ENCODE measurements at places on chromosomes 1 and 21.

GRCh38 chr1:151822404-151822803 is 9.2 kb downstream of the RORC start:
- DNase-seq: no peak

DNA sequence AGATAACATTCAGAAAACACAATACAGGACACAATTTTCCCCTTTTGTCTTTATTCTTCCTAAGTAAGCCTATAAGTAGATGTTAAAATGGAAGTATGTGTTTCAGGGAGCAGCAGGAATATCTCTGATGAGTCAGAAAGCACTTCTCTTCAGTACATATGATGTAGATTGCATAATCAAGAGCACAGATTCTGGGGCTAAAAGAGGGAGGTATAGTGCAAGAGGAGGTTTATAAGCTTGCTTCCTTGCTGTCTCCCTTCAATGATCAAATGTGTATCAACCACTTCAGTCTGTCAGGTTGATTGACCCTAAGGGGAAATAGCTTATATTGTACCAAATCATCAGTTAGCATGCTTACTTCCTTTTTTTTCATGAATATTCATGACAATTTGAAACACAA is 822.8 kb downstream of the BRINP3 start:
- no peak for DNase-seq

DNA sequence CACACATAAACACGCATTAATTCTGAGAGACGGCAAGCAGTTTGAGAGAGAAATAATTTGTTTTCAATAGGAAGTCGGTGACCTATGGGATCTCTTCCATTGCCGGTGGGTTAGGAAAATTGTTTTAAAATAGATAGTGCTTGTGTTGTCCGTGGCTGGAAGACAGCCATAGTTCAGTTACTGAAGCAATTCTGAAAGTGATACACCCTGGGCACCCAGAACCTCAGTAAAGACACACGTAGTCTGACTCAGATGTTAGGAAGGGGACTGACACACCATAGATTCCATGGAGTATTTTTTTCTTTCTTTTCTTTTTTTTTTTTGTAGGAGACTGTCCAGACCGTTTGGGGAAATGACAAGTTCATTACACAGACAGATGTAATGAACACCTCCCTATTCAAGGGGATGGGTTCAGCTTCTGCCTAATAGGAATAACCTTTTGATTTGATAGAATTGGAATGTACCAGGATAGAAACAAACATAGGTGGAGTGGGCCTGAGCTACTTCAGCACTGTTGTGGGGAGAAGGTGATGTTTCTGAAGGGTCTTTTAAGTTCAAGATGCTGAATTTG is 1.6 kb downstream of the C1orf21 start:
- DNase-seq: no peak

- peak; percentile 30 for DNase-seq
Observed at GRCh38 chr1:117572546-117572945, 33.3 kb upstream of the TENT5C start.

GRCh38 chr1:223474804-223475203 is 81.6 kb downstream of the CCDC185 start:
- DNase-seq: no peak

DNA sequence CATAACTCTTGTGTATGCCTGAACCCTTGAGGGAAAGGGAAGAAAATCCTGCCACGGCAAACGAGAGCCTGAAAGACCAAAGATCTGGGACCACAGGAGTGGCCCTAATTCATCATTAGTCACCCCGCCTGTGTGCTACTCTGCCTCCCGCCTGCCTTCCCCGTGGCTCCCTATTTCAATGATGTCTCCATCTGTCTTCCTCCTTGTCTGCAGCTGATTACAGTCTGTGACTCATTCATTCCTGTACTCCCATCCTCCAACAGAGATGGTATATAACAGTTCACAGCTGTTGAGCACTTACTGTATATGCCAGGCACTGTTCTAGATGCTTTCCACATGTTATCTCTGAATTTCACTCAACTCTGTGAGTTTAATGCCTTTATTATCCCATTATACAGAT is 96.6 kb downstream of the SEC16B start:
- DNase-seq: no peak

DNA sequence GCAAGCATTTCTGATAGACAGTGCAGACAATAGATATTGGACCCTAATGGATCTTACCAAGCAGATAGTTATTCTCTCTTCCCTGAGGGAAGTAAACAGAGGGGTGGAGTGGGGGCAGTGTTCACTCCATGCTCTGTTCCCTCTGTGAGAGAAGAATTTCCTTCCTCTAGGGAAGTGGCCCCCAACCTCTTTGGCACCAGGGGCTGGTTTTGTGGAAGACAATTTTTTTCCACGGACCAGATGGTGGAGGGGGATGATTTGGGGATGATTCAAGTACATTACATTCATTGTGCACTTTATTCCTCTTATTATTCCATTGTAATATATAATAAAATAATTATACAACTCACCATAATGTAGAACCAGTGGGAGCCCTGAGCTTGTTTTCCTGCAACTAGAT is 459.9 kb downstream of the ADGRL2 start:
- no peak for DNase-seq

DNA sequence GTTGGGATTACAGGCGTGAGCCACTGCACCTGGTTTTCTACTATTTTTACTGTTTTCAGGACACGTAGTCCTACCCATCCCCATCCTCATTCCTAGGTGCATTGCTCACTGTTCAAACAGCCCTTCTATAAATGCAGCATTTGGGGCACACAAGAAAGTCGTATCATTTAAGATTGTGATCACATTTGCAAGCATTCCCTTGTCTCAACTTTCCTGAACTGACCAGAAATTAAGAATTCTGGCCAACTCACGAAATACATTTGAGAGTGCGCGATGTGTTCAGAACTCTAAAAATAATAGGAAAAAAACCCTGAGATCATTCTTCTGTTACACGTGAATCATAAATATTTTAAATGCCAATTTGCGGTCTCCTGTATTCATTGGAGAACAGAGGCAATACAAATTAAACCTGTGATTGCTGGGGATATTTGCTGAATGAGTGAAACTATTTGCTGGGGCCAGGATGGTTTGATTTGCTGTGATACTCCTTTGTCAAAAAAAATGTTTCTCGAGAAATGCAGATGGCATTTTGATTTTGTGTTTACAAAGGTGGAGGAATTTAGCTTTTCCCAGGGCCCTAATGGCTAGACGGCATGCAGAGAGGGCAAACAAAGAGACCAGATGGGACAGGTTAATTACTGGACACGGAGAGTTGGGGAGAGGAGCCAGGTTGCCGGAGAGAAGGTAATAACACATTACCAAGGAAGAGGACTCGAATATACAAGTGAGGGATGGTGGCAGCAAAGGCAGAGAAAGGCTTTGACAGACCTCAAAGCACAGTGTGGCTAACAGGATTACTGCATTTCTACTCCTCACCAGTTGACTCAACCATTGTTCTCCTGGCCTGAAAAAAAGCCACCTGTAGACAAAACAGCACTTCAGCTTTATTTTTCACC is 38.4 kb downstream of the STPG1 start:
- no peak for DNase-seq

DNA sequence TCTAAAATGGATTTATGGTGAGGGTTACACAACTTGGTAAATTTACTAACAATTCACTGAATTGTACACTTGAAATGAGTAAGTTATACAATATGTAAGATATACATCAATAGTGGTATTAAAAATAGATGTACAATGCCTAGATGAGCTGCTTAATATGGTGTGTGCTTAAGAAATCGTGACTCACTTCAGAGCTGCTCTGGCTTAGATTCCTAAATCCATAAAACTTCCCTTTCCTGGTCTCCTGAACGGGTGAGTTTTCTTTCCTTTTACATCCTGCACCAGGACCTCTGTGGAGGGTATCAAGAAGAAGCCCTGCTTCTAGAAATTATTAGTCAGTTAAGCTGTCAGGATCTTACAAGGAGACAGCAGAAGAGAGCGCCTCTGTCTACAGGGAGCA is 30.4 kb downstream of the H3-3A start:
- no peak for DNase-seq

GRCh38 chr21:42988236-42988965 is 14.0 kb downstream of the PKNOX1 start:
- no peak for DNase-seq

GRCh38 chr1:222547944-222548671 is at the start of gene HHIPL2:
HHIPL2 (minus strand) TSS chr1:222548104; CDS start chr1:222548044, 60 bp downstream.
- no peak for DNase-seq

- no peak for DNase-seq
Observed at GRCh38 chr1:109388884-109389637, 8.7 kb downstream of the SORT1 start.

- DNase-seq: peak; percentile 70
Observed at GRCh38 chr1:44652445-44653106, 21.7 kb downstream of the TMEM53 start.

DNA sequence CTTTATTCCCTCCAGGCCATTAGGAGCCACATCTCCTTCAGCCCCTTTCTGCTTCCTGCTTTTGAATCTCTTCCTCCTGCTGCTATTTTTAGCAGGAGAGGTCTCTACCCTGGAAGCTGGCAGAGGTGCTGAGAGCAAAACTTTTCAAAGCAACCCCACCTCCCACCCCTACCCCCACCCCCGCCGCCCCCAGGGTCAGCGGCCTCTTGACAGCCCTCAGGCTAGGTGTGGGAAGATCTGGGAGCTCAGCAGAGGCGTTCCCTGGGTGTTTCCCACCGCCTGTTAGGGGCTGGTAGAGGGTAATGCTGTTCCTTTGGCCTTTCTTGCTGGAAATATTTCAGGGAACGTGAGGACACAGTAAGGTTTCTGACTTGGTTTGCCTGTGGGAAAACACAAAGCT is 112.5 kb upstream of the CACHD1 start:
- no peak for DNase-seq

DNA sequence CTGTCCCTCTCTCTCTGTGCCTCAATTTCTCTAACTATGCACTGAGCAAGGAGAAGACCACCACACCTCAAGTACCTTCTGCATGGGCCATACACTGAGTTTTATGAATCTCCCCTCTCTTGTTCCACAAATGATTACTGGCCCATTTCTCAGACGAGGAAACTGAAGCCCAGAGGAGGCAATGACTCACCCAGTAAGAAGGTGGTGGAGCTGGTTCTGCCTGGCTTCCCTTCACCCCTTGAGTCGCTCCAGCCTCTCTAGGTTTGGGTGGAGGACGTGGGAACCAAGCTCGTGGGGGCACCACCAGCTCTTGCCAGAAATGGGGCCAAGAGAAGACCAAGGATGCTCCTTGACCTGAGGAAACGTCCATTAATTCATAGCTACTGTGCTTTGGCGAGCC is 21.3 kb upstream of the RUNX3 start:
- no peak for DNase-seq

GRCh38 chr1:71919811-71920509 is 362.4 kb downstream of the NEGR1 start:
- no peak for DNase-seq

DNA sequence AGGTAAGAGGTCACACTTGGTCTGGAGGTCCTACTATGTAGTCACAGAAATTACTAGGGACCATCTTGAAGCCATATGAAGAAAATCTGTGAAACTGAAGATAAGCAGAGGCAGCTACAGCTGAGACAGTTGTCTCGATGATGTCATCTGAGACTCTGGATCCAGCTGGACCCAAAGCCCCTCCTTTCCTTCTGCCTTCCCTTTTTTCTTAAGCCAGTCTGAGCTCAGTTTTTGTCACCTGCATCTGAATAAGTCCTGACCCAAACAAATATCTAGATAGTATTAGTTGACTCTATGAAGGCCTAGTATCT is 143.3 kb downstream of the ETS2 start:
- no peak for DNase-seq

- peak; percentile 3 for DNase-seq
Observed at GRCh38 chr1:99685516-99686180, 39.7 kb downstream of the PALMD start.

DNA sequence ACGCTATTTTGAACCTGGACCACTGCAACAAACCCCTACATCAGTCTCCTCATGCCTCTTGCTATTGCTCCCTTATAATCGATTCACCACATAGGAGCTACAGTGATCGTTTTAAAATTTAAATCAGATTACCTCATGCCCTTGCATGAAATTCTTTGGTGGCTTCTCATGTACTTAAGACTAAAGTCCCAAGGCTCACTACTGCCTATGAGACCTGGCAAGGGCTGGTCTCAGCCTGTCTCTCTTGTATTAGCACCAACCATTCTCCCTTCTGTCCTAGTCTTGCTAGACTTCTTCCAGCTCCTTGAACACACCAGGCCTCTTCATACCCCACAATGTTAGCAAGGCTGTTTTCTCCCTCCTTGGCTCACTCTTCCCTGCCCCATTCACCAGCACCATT is 6.5 kb upstream of the GNPAT start:
- DNase-seq: no peak

DNA sequence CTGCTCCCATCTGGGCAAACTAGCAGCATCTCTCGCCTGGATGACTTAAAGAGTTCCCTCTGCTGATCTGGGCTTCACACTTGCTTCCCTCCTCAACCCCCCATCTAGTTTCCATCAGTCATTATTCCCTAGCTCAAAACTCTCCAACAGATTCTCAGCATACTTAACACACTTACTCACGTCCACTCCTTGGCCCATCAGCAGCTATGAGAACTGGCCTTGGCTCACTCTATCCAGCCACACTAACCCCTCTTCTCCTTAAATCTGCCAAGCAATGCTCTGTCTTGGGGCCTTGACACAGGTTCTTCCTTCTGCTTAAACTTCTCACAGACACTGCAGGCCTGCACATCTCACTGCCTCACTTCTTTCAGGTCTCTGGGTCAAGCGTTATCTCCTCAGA is 41.6 kb downstream of the GNG12 start:
- DNase-seq: no peak

DNA sequence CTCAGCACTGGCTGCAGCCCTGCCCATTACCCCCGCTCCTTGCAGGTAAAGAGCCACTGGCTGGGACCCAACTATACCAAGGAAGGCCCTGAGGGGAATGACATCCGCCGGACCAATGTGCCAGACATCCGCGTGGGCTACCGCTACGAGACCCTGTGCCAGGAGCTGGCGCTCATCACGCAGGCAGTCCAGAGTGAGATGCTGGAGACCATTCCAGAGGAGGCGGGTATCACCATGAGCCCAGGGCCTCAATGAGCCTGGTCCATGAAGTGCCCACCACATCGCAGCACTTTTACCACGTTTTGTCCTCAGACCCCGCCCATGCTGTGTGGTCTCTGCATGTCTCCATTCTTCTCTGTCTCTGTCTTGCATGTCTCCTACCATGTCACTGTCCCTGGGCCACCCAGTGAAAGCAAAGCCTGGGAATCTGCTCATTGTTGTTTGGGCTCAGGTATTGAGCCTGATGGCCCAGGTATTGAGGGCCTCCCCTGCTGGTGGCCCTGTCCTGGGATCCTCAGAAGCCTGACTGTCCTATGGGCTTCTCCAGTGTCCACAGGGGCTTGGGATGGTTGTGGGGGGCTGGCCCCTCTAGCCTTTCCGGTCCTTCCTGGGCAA is 11.4 kb downstream of the AMPD2 start:
- DNase-seq: no peak

DNA sequence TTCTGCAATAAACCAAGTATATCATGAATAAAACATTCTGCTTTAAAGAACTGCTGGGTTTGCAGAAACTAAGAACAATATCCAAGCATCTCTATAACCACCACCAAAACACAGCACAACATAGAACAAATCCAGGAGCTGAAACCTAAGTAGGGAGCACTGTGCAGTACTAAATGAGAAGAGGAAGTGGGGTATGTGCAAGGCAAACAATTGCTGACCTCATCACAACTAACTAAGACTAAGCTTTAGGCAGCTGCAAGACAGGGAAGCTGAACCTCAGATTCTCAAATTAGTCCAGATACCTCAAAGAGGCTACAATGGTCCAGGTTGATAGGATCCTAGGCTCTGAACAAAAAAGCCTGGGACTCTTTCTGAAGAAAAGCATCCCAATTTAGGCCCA is 172.6 kb downstream of the SLC44A5 start:
- DNase-seq: no peak

GRCh38 chr1:19866758-19867157 is 15.4 kb upstream of the OTUD3 start:
- no peak for DNase-seq
